ENCODE measurements at places on chromosomes 7 and 10.
A peak's percentile ranks its signal among the peaks of the same experiment; 100 is the strongest.

- DNase-seq: no peak
Measured at GRCh38 chr10:126670895-126671261, 385 bp upstream of the C10orf90 start.

DNA sequence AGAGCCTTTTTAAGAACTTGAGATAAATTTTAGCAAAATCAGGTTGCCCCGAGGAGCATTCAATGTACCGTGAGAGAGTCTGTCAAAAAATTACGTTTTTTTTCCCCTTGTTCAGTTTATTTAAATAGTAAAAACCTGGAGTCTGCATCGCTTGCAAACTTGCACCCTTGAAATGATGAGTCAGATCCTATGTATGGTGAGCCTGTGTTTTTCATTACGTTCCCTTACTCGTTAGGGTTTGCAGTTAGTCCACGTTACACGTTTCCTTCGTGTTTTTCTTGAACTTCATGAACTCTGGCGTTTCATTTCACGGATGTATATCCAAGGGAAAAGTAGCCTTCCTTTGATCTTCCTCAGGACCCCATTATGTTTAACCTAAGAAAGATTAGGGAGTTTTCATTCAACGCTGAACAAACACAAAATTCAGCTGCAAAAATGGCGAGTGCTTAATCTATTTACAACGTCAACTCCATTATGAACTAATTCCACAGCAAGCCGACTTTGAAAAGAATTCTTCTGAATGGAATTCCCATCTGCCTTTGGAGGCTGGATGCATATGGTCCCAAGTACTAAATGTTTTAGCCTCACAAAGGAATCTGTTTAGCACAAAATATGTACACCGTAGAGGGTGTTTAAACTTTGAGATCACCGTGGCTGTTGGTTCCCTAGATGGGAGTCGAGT is 182.4 kb downstream of the MYOF start:
- DNase-seq: no peak

GRCh38 chr10:84291384-84291783 is 37.0 kb upstream of the CCSER2 start:
- peak; percentile 60 for DNase-seq

DNA sequence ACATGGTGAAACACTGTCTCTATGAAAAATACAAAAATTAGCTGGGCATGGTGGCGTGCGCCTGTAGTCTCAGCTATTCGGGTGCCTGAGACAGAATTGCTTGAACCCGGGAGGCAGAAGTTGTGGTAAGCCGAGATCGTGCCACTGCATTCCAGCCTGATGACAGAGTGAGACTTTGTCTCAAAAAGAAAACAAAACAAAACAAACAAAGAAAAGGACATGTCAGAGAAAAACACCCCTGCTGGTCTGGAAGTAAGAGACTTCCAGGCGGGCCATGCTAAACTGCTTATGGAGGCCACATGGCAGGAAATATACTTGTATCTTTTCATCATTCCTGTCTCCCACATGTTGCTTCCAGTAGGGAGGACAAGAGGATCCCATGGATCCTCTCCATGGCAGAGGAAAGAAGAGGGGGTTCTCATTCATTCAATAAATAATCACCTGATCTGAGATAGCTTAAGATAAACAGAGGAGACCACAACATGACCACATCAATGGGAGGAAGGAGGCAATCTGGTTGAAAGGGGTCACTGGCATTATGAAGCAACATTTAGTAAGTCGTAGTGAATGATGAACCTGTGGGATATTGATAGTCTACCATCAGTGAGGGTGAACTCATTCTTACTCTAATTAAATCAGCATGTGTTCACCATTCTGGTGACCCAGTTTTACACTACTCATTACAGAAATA is 60.5 kb upstream of the ZNF138 start:
- DNase-seq: no peak

- peak; percentile 90 for DNase-seq
Measured at GRCh38 chr7:29563590-29564495, at the start of gene PRR15. Gene PRR15 (plus strand): TSS chr7:29563835. CDS start chr7:29566330, 2,495 bp downstream.

GRCh38 chr7:73894733-73895551 is 34.0 kb downstream of the TMEM270 start:
- DNase-seq: peak; percentile 66

DNA sequence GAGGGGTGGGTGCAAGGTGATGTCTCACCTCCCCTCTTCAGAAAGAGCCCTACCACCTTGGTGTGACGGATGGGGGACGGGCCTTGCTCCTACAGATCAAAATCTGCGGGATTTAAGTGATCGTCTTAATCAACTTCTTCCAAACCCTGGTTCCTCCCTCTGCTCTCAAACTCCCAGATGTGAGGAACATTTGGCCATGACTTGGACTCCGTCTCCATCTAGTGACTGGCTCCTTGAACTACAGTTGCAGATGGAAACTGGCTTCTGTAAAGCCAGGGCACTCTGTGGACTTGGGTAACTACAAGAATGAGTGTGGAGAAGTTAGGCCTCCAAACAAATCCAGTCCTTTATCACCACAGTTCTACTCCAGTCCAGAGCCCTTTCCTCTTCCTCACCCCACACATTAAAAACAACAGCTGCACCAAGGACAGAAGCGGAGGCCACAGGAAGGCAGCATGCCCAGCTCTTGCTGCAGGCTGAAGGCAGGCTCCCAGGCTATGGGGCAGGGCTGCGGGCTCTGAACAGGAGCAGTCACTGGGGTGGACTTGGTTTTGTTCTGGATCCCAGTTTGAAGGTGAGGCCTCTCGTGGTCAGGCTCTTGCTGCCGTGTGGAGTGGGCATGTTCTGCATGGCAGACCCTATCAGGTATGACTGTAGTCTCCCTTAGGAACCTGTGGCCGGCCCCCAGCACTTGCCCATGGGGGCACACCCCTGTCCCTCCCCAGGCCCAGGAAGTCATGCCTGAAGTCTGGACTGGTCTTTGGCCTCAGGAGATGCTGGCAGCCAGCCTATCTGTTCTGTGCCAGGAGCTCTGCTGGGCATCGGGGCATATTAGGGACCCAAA is 79.4 kb downstream of the VWC2 start:
- peak; percentile 72 for DNase-seq

- DNase-seq: peak; percentile 74
Measured at GRCh38 chr10:95391581-95392216, 100.9 kb upstream of the PDLIM1 start.

- no peak for DNase-seq
Measured at GRCh38 chr10:111716032-111716431, 467.5 kb downstream of the GPAM start.

DNA sequence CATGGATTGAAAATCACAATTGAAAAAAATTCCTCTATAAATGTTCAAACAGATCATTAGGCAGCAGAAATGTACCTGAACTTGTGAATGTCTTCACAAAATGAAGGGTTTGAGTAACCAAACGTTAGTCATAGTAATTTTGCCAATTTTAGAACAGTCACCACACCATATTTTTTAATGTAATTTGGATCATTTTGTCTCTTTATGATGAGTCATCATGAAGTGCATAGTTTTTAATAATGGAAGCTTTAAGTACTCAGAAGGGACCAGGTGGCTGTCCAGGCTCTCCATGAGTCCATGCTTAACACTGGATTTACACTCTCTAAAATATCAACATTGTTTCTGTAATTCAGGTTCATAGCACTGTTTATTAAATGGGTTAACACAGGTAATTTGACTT is 219.2 kb downstream of the ETV1 start:
- no peak for DNase-seq

DNA sequence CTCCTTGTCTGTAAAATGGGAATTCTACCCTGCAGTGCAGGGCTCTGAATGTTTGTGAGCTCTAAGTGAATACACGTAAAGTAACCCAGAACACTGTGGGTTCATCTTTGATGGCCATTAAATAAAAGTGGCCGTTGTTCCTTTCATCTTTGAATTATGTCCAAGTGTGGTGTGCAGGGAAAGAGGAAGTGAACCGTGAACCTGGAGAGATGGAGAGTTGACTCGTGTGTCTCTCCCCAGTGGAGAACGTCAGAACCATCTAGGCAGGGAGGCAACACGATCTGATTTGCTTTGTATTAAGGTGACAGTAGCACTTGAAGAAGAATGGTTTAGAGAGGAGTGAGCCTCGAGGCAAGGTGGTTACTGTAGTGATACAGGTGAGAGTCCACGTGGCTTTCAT is 93.5 kb upstream of the GJD4 start:
- no peak for DNase-seq

DNA sequence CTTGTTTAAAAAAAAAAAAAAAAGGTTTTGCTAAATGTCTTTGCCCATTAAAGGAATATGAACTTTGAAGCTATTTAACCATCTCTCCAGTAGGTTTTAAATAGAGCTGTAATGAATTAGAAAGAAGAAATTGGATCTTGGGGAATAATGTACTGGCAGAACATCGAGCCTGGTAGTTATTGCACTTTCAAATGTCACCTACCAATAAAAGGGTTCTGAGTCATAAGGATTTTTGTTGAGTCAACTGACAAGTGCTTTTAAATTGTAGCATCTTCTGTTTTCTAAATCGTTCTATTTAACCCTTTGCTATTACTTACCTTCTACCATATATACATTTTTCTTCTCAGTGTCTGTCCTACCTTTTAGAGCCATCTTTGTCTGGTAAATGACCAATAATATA is 10.7 kb downstream of the CUTC start:
- no peak for DNase-seq

- no peak for DNase-seq
Measured at GRCh38 chr10:121303287-121303890, 294.9 kb downstream of the FGFR2 start.

- no peak for DNase-seq
Measured at GRCh38 chr7:140375323-140375722, 23.0 kb downstream of the SLC37A3 start.

- DNase-seq: peak; percentile 63
Measured at GRCh38 chr10:23172429-23173213, 19.5 kb upstream of the PTF1A start.

- DNase-seq: no peak
Measured at GRCh38 chr10:45410807-45411606, 37.0 kb downstream of the ALOX5 start.

DNA sequence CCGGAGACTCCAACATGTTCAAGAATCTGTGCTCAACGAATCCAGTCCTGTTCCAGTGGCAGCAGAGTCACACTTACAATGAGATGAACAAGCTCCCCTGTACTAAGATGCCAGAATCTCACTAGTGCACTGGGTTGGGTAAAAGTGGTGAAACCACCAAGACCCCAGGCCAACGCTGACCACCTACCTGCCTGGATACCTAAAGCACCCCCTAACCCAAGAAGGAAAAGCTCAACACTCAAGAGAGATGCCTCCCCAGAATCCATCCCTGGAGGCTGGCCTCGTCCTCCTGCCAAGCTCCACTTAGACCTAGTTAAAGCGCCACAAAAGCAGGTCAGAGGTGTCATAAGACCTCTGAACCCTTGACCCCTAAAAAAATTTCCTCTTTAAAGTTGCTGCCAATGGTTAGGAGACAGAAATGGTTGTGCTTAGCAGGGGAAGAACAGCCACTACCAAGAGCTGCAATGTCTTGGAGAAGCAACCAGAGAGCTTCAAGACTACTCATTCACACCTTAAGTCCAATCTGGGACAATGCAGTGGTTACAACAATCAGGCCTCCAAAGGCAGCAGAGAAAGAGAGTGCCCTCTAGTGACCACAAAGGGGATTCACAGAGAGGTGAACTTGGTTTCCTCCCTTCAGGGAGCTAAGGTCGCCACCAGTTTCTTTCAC is 94.6 kb upstream of the MACROH2A2 start:
- peak; percentile 82 for DNase-seq

- DNase-seq: peak; percentile 19
Measured at GRCh38 chr10:14093730-14094484, 236.8 kb downstream of the FRMD4A start.

GRCh38 chr7:108004220-108005142 is 1.5 kb upstream of the LAMB1 start:
- peak; percentile 58 for DNase-seq

GRCh38 chr7:46781901-46782439 is 799.9 kb downstream of the TNS3 start:
- no peak for DNase-seq

All from H7 (cell line).